ENCODE measurements at places on chromosomes 4 and X.

GRCh38 chrX:38868941-38869401 lies 67.7 kb downstream of the MID1IP1 start:
- DNase-seq, result no peak

GRCh38 chr4:124573056-124573455 lies 139.5 kb downstream of the ANKRD50 start:
- no peak for DNase-seq

- DNase-seq, result no peak
These were observed 51.2 kb downstream of the ZNF827 start for GRCh38 chr4:145887241-145887991.

DNA sequence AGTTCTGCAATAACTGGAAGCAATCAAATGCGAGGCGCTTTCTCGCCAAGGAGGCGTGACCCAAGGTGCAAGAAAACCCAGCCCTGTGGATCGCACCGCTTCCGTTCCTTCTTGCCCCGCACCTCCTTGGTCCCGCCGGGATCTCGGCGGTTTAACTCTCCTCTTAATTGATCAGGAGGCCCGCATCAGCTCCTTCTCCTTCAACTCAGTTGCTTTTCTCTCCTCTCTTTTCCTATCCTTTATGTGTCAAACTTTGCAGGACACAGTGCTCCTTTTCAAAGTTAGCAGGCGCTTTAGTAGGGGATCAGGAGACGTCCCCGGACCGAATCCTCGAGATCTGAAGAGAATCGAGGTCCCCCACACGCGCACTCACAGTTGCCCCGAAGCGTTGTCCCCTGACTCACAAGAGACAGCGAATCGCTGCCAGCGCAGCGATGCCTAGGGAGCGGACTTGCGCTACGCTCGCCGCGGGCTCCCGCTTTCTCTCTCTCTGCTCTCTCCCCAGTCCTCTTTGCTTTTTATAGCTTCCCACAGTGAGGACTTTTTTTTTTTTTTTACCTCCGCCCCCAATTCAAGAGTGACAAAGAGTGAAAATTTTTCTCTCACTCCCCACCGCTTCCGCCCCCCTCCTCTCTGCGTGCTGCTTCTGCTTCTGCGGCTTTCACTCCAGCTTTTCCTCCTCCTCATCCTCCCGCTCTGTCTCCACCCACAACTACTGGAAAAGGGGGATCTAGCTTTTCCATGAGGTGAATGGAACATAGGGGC lies at the start of gene DKK2:
DKK2 (minus strand) TSS at position 495 of the 765 bp plus-strand sequence. CDS start 722 bp downstream, outside the sequence.
- peak; percentile 11 for DNase-seq

- no peak for DNase-seq
These were observed 75.4 kb downstream of the FAM13A start for GRCh38 chr4:88981556-88981955.

- DNase-seq, result peak; percentile 16
These were observed at the start of gene APLN for GRCh38 chrX:129654652-129655546. TSS of gene APLN (minus strand) at chrX:129654956. CDS start at chrX:129654630, 326 bp downstream.

- DNase-seq, result no peak
These were observed 19.1 kb upstream of the ZXDA start for GRCh38 chrX:57929373-57929772.

- DNase-seq, result no peak
These were observed 7.1 kb downstream of the KLF3 start for GRCh38 chr4:38670939-38671591.

GRCh38 chrX:40893251-40893910 lies 158.0 kb upstream of the MED14 start:
- DNase-seq, result no peak

DNA sequence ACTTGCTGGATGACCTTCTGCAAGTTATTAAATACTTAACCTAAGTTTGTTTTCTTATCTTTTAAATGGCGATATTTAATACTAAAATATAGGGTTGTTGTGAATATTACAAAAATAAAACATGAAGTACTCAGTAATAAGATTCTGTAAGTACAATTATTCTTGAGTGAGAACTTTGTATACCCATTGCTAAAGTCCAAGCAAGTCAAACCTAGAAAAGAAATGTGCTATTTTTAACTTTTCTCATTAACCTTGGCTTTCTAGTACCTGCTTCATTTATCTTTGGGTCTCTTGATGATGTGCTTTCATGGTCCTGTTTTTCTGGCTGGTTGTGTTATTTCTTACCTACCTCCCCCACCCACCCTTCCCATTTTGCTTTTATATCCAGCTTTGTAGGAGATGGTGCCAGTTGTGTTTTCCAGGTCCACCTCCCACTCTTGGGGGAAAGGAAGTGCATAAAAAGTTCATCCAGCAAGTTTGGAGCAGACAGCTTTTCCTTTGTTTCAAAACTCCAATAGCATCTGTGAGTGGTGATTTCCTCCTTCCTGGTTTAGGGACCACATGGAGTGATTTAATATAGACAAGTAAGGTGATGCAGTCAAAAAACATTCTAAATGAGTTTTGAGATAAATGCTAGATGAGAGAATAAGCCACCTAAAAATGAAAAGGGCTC lies 7.5 kb upstream of the CXCL8 start:
- no peak for DNase-seq

DNA sequence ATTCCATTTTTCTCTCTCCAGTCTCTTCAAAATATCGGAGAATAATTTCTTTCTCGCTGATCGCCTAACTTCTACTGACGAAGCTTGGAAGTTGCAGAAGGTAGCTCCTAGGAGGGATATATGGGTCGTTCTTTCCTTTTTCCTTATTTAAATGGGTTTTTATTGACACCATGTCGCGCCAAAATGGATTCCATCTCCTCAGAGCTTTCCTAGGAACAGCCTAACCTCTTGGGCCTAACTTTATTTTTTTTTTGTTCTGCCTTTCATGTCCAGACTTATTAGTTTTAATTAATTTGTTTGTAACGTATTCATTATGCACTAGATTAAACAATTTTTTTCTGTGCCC lies 359.4 kb upstream of the ZCCHC13 start:
- no peak for DNase-seq

DNA sequence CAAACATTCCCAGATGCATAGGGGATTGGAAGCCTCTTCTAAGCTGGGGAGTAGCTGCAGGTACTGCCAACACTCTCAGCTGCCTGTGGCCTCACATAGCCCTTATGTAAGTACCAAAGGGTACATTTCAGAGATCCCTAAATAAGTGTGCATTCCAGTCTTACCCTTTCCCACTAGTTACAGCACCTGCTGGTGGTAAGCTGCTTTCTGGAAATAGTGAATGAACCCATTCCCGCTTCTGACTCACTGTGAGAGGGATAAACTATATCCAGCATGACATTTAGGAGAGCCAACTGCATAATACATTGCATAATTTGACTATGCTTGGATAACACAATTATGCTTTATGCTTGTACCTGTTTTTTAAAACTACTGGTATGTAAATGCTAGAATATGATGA lies 149.0 kb downstream of the FAM13A start:
- no peak for DNase-seq

- DNase-seq, result no peak
These were observed 12.8 kb downstream of the AIMP1 start for GRCh38 chr4:106329041-106329618.

DNA sequence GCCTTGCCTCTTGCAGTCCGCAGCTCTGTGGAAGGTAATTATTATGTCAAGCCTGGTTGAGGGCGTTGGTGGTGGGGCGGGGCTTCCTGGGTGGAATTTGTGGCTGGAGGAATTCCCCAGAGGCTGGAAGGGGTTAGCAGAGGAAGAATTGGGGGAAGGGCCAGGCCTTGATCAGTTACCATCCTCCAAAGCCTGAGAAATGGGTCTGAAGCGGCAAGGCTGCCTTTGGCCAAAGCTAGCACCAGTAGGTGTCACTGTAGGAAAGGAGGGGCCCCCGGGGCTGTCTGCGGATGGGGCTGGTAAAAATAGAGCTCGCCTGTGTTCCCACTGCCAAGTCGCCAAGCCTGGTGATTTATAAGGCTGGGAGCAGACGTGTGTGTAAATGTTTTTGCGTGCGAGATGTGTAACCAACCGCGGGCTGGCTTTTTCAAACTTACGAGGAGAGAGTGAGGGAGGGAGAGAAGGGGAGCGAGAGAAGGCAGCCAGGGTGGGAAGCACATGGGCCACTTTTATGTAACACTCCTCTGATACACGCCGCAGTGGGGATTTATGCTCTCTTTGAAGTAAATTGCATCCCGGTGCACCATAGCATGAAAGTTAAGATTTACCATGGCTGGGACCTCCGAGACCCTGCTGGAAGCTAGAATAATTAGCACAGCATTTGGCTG lies 367.0 kb downstream of the BCOR start:
- DNase-seq, result peak; percentile 72

DNA sequence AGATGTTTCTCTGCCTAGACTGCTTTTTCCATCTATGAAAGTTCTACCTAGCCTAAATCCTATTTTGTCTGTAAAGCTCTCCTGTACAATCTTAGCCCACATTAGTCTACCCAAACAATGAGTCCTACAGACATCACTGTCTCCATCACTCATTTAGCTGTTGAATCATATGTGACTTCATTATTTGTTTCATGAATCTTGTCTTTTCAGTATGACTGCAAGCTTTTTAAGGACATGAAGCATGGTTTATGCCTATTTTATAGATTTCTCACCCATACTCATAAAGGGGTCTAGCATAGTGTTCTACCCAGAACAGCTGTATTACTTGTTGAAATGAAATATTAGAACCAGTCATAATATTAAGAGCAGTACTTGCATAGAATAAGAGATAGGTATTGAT lies 13.0 kb downstream of the AMMECR1 start:
- DNase-seq, result no peak

DNA sequence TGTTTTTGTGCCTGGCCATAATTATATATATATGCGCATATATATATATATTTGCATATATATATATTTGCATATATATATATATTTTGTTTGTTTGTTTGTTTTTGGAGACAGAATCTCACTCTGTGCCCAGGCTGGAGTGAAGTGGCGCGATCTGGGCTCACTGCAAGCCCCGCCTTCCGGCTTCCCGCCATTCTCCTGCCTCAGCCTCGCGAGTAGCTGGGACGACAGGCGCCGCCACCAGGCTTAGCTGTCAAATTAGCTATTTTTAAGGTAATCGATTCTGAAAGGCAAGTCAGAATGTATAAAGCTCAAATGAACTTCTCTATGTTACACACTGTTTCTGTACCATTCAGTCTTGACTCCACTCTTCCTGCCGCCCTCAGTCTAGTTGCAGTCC lies 273.3 kb downstream of the TRIML1 start:
- DNase-seq, result no peak

DNA sequence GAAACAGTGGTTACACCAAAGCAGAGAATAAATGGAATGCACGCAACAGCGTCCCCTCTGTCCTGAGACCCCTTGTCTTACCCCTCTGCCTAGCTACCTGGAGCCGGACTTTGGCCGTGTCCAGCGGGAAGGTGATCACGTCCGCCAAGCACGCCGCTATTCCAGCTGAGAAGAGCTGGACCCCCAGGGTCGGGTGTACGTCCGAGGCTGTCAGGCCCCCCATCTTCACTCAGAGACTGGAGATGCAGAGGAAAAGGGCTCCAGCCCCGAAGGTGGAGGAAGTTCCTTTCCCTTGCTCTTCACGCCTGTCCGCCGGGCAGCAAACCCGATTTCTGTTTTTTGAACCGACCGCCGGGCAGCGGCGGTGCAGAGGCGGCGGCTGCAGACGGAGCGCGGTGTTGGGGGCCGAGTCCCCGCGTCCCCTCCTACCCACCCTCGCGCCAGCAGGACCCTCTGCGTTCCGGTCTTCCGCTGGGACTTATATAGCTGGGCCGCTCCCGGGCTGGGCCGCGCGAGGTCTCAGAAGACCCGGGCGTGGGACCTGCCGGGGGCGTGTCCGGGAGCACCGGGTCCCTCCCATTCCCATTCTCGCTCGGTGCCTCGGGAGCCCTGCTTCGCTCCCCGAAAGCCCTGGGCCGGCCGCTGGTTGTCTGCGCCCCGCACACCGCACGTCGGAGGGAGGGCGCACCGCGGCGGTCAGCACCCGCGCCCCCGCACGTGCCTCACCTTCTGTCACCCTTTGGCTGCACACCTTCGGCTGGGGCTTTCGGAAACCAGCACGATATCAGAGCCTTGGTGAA lies at the start of gene UCP1:
UCP1 (minus strand) TSS at position 455 of the 800 bp plus-strand sequence; CDS start at position 223, 232 bp downstream.
- peak; percentile 4 for DNase-seq

DNA sequence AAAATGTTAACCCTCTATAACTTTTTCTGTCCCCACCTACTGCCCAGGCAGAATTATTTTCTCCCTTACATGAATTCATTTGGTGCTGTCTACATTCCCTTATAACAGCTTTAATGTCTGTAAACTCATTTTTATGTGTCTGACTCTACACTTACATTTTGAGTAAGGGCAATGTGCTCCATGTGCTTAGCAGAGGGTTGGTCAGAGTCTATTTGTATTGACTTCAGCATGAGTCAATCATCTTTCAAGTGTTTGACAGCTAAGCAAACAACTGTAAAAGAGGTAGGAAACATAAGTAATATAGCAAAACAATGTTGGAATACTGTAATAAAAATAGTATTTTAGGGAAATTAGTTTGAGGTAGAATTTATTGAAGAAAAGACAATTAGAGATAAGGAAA lies 6.3 kb downstream of the IL15 start:
- no peak for DNase-seq

Measured in activated CD4-positive, alpha-beta T cell treated with anti-CD3 and anti-CD28 coated beads for 48 hours (primary cell).